DMS153 (cell line): ENCODE measurements at places on chromosomes 5 and 9.

DNA sequence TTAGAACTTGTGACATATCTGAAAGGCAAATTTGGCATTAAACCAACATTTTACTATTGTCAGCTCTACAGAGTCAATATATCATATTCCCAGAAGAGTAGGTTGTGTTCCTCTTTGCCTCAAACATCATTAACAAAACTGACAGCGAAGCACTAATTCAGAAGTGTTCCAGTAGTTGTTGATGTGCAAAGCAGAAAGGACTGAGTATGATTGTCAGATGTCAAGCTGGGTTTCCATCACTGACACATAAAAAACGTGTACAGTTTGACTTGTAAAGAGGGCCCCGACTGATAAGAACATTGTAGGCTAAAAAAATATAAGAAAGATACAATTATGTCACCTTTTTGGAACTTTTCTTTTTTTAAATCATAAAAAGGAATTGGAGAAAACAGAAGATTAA is 101.5 kb upstream of the ZNF608 start:
- DNase-seq = peak; percentile 52

GRCh38 chr5:52748590-52748989 is 39.1 kb upstream of the ITGA1 start:
- DNase-seq = no peak

DNA sequence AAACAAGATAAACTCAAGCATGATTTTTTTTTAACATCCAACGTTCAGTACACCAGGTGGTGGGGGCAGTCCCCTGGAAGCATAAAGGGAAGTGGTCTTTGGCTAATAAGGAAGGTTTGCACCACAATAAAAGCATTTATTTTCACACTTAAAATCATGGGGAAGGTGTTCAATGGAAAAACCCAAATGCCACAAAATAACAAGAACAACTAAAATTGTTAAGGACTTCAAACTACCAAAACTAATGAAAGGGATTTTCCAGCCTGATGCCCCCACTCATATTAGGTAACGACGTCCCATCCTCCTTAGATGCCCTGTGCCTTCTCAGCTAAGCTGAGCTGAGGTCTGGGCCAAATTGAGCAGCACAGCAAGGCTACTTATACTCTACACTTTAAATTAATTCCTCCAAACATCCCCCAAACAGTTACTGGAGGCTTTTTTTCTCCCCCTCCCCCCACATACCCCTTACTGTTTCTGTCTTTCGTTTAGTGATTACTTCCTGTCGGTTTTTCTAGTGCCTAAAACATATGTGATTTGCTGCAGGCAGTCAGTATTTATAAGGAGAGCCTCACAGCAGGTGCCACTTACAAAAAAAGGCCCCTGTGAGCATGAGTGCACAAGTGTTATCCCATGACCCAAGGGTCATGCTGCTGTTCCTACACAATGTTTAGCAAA is 259.7 kb upstream of the ZNF608 start:
- peak; percentile 55 for DNase-seq

GRCh38 chr5:108655750-108656450 is 91.8 kb upstream of the FER start:
- DNase-seq = no peak

DNA sequence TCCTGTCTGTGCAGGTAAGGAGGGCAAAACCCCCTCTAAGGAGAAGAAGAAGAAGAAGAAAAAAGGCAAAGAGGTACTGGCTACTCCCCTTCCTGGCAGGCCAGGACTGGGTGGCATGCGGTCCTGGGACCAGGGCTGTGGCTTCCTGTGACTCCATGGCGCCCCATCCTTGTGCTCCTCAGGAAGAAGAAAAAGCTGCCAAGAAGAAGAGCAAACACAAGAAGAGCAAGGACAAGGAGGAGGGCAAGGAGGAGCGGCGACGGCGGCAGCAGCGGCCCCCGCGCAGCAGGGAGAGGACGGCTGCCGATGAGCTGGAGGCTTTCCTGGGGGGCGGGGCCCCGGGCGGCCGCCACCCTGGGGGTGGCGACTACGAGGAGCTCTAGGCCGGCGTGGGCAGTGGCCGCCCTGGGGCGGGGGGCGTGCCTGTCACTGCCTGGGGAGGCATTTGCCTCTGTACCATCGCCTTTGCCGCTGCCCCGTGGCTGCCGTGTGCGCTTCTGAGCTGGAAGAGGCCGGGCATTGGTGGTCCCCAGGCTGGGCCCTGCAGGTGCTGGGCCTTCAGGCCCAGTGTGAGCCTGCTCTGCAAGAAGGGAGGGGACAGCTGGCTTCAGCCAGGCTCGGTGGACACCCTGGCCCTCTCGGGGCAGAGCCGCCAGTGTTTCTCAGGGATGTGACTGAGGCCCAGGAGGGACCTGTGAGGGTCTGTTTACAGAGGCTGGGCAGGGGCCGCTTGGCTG is 2.0 kb upstream of the AJM1 start:
- no peak for DNase-seq

- DNase-seq = no peak
Observed at GRCh38 chr5:139652788-139653241, 4.7 kb downstream of the CXXC5 start.

GRCh38 chr9:117302487-117302886 is 112.4 kb downstream of the ASTN2 start:
- DNase-seq = peak; percentile 46

DNA sequence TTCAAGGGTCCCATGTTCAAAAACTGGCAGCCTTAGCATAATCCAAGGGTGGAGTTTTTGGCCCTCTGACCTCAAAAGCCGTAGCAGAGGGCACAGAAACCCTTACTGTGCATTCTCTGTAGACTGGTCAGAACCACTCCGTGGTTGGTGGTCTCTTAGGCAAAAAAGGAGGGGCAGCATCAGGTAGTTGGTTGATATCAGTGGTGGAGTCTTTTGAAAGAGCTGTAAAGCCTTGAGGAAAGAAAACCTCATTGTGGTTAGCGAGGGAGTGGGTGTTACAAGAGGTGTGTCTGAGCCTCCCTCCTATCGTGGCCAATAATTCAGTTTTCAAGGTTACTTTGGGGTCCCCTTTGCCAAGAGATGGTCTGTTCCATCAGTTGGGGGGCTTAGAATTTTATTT is 40.9 kb downstream of the ARHGEF28 start:
- no peak for DNase-seq

GRCh38 chr9:22053178-22053577 is 44.1 kb upstream of the CDKN2B start:
- DNase-seq = no peak

- no peak for DNase-seq
Observed at GRCh38 chr5:112346411-112347044, 72.5 kb downstream of the EPB41L4A start.

DNA sequence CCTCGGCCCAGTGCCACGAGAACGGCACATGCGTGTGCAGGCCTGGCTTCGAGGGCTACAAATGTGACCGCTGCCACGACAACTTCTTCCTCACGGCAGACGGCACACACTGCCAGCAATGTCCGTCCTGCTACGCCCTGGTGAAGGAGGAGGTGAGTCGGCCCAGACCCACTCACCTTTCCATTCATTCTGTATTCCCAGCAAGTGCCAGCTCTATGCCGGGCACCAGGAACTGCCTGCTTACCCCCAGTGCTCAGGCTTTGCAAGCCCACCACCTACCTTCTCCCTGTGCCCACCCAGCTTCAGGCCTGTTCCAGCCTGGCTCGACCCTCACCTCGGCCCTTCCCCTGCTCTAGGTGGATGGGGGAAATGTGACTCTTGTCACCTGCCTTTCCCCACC is 26.6 kb upstream of the AIF1L start:
- no peak for DNase-seq

- DNase-seq = no peak
Observed at GRCh38 chr5:138605254-138605972, 30.2 kb upstream of the HSPA9 start.

DNA sequence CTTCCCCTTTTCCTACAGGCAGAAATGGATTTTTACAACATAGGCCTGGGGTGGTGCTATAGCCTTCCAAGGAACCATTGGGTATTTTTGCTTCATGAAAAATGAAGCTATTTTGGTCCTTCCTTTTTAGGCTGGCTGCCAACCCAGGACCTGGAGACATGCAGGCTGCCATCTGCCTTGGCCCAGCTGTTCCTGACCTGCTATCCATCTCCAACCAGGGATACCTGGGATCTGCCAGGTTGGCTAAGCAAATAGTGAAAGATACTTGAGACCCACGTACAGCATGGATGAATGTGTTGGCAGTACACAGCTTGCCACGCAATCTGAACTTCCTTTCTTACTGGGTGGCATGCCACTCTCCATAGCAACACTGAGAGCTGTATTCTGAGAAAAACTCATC is 31.1 kb downstream of the MRPS27 start:
- DNase-seq = peak; percentile 83

GRCh38 chr9:107216329-107216728 is 66.8 kb upstream of the RAD23B start:
- no peak for DNase-seq

- no peak for DNase-seq
Observed at GRCh38 chr5:173331956-173332479, 3.8 kb upstream of the STC2 start.

DNA sequence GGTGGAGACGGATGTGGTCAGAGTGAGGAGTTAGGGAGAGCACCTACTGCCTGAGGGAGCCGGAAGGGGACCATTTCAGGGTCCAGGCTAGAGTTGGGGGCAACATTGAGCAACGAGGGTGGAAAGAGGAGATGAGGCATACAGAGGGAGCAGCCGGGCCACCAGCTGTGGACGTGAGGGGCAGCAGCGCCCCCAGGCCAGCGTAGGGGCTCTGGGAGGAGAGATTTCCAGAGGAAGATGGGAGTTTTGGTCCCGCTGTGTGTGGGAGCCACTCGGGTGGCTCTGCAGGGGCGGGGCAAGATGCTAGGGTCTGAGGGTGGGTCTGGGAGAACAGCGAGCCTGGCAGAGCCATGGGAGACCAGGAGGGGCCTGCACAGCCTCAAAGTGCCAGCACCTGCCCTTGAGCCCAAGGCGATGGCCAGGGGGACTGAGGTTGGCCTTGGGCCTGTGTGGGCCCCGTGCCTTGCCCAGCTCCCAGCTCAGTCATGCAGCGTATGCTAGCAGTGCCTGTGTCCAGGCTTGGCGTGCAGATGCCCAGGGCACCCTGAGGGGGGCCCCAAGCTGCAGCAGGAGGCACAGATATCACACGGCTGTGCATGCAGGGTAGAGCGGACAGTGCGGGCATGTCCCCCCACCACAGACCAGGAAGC is 80.5 kb upstream of the PPP1R26 start:
- no peak for DNase-seq

- DNase-seq = no peak
Observed at GRCh38 chr5:35363387-35363965, 133.2 kb upstream of the PRLR start.

DNA sequence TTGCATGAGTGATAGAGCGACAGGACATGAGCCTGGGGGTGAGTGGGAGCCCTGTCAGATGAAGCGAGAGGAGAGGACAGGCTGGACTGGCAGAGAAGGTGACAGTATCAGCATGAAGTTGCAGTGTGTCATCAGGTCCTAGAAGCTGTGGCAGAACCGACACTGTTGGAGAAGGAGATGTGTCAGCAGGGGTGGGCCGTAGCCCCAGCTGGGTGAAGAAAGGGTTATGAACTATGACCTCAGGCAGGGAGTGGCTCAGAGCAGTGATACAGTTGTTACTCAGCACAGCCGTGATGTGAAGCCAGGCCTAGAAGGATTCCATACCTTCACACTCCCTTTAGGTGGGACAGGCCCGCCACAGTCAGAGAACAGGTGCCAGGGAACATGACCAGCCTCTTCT is 7.6 kb downstream of the PCYOX1L start:
- DNase-seq = no peak

- no peak for DNase-seq
Observed at GRCh38 chr9:130862217-130862616, 27.2 kb downstream of the ABL1 start.

DNA sequence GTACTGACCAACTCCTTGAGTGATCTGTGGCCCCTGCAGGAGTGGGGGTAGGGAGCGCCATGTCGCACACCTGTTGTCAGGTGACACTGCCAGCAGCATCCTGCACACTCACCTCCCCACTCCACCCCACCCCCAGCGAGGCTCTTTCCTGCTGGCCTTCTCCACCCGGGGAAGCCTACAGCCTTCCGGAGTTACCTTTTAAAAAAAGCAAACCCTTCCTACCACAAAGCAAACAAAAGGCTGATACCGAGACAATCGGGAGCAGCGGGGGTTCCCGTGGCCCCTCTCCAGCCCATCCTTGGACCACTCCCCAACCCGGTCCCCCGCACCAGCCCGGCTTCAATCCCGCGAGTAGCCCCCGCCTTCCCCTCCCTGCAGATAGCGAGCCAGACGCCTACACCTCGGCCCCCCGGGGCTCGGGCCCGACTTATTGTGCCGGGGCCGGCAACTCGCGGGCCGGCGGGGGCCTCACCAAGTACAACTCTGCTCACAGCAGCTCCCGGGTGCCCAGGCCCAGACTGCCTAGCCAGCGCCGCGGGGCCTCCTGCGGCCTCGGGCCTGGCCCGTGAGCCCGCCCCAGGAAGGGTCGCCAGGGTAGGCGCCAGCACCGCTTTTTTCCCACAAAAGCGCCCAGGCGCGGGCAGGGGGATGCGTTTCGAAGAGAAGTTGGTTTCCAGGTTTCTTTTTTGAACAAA is 724 bp downstream of the MACROH2A1 start:
- peak; percentile 3 for DNase-seq

- no peak for DNase-seq
Observed at GRCh38 chr5:111859533-111860270, 102.7 kb upstream of the NREP start.

GRCh38 chr5:166581826-166582225 is 1709.6 kb upstream of the WWC1 start:
- DNase-seq = no peak
